ENCODE measurements at places on chromosomes 3 and 15.

- no peak for DNase-seq
Observed at GRCh38 chr15:57797110-57797509, 90.6 kb downstream of the POLR2M start.

- DNase-seq = no peak
Observed at GRCh38 chr15:62665449-62665848, 377.1 kb upstream of the TPM1 start.

GRCh38 chr3:196159952-196160804 is 51.0 kb downstream of the ZDHHC19 start:
- peak; percentile 71 for DNase-seq

- DNase-seq = no peak
Observed at GRCh38 chr3:98587654-98588053, 5.8 kb downstream of the CPOX start.

- no peak for DNase-seq
Observed at GRCh38 chr3:157063926-157064325, 96.0 kb downstream of the CCNL1 start.
